ENCODE measurements at places on chromosomes 6 and 20.

DNA sequence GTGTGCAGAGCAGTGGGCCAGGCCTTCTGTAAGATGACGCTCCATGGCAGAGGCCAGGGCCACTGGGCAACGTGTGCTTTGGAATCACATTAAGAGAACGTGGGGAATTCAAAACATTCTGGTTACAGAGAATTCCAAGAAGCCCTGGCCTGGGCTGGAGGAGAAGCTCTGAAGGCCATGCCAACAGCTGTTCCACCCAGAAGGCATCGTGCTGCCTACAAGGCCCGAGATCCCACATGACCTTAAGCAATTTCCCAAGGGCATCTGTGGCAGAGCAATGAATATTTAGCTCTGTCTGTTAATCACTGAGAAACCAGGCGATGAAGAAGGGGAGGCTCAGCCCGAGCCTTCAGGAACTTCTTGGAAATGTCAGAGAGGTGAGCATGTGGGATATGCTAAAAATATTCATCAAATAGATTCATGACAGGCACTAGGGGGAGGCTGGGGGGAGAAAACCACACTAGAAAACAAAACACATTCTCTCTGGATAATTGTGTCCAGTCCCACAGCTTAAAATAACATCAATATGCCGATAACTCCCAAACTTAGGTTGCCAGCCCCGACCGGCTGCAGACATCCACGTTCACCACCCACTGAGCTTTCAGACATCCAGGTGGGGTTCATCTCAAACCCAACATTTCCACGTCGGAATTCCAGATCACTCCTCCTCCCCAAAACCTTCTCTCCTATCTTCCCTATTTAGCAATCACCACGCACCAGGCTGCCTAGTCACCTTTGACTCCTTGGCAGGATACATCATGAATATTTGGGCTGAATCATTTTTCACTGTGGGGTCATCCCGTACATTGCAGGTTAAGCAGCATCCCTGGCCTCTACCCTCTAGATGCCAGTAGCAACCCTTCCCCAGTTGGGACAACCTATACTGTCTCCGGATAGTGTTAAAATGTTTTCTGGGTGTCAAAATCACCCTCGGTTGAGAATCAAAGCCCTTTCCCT is 6.6 kb downstream of the SULF2 start:
- no peak for DNase-seq

DNA sequence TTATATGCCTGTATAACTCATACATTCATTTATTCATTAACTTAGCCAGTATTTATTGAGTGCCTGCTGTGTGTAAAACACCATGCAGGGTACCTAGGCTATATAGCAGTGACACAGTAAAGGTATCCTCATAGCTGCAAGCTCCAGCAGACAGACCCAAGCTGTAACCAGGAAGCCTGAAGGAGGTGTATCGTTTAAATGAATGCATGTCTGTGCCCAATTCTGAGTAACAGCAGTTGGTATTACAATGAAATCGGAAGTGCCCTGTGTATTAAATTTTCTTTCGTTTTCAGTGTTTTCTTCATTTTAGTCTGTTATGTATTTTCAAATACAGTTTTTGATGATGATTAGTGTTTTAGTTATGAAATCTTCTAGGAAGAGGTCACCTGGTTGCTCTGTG is 485.8 kb upstream of the SOX4 start:
- no peak for DNase-seq

- no peak for DNase-seq
These were observed 280.3 kb upstream of the JARID2 start for GRCh38 chr6:14965424-14966075.

- DNase-seq = no peak
These were observed 103.6 kb upstream of the BMP2 start for GRCh38 chr20:6663751-6664388.

GRCh38 chr6:12138381-12138780 is 126.3 kb downstream of the HIVEP1 start:
- DNase-seq = no peak
